Memory B cell (primary cell): ENCODE measurements at places on chromosomes 6 and 20.

DNA sequence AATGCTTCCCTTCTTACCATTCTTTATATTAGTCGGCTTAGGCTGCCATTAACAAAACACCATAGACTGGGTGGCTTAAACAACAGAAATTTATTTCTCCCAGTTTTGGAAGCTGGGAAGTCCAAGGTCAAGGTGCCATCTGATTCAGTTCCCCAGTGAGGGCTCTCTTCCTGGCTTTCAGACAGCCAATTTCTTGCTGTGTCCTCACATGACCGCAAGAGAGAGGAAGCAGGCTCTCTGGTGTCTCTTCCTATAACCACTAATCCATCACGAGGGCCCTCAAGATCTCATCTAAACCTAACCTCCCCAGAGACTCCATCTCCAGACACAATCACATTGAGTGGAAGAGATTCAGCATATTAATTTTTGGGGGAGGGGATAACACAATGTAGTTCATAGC lies 193.0 kb upstream of the SGK1 start:
- DNase-seq, result no peak

GRCh38 chr20:51926670-51927305 lies 124.5 kb upstream of the SALL4 start:
- DNase-seq, result no peak

GRCh38 chr6:168368066-168368820 lies 48.7 kb upstream of the DACT2 start:
- no peak for DNase-seq

DNA sequence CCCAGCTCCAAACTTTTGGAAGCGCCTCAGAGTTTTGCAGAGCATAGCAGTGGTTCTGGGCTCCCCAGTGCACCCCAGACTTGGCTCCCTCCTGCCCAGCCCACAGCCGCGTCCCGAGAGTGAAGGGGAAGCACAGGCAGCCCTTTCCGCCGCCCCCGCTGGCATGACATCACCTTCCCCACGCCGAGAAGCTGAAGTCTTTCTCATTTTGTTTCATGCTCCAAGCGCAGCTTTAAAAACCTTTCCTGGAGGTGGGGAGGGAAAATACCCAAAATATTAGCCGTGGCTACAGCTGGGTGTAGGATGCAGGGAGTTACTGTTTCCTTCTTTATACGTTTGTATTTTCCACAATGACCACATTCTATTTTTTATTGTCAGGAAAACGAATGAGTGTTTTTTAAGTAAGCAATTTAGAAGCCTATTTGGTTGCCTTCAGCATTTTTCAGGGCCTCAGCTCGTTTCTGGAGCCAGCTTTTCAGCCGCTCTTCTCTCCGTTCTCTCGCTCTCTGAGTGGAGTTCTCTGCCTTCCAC lies 72.9 kb downstream of the SNX5 start:
- DNase-seq, result peak; percentile 32

GRCh38 chr6:119348096-119348747 lies 1.3 kb downstream of the MAN1A1 start:
- peak; percentile 23 for DNase-seq

GRCh38 chr6:82954937-82955577 lies 110.6 kb downstream of the UBE3D start:
- DNase-seq, result no peak

DNA sequence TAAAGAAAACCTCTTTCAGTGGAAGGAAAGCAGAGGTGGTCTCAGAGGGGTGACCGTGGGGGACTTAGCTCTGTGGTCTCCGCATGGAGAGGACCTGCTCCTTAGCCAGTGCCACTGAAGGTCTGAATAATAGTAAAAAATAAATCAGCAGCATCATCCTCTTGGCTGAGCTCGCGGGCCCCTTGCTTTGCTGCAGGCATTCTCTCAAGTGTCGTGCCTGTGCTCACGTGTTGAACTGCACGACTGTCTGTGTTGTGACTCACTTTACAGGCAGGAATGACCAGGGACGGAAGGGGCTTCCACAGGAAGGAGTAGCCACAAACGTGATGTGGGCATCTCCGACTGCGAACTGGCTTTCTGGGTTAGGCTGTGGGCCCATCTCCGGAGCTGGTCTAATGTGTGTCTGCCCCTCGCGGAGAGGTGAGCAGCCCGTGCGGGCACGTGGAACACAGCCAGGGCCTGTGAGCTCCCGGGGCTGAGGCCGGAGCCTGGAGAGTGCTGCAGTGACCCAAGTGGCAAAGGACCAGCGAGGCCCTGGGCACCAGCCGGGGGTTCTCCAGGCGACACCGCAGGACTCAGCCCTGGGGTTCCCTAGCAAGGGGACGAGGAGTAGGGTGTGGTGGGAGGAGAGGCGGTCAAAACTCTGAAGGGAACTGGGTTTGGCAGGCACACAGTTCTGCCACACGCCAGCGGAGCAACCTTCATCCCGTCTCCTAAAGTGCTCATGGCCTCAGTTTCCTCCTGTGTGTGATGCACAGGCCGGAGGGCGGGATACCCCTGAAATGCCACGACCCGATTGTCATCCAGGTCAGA lies 89.2 kb downstream of the RAMACL start:
- no peak for DNase-seq

DNA sequence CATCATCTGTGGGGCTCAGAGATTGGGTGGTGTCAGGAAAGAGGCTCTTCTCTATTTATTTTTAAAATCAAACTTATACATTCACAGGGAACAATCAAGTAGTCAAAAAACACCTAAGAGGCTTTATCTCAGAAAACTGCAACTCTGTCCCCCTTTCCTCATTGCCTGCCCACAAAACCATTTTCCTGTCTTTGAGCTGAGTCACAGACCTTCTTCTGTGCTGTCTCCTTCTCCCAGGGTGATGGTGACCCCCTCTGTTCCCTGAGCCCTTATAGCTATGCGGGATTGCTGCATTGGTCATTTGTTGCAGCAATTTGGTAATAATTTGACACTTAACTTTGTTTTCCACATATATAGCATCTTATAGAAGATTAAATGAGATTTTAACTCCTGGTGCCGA lies 195.2 kb upstream of the PROKR2 start:
- no peak for DNase-seq

GRCh38 chr6:26660000-26660361 lies 435 bp upstream of the ZNF322 start:
- peak; percentile 29 for DNase-seq

GRCh38 chr20:2133318-2134183 lies 31.9 kb downstream of the STK35 start:
- DNase-seq, result no peak

DNA sequence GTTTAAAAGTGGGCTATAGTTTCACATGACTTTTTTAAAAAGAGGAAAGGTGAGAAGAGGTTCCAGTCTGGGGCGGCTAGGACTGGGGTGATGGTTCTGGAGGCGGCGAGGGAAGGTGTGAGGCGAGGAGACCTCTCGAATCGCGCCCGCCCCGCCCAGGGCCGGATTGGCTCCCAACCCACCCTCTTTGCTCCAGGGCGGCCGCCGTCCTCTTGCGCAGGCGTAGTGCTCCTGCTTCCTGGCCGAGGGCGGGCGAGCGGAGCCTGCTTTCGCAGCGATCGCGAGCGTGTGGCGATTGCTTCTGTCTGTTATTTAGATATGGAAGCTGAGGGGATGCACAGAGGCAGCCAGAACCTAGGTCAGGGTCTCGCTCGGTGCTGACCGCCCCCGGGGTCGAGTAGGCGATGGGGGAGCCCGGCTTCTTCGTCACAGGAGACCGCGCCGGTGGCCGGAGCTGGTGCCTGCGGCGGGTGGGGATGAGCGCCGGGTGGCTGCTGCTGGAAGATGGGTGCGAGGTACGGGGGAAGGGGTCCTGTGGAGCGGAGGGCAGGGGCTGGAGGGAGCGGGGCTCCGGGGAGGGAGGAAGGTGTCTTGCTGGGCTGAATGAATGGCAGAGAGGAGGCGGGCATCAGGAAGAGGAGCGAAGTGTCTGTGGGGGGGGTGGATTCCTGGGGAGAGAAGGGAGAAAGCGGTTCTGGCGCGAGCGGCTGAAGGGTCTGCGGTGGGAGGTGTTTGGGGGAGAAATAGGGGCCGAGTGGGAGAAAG lies at the start of gene RNF8:
Gene RNF8 (plus strand): TSS at position 223 of the 765 bp plus-strand sequence. CDS start 182 bp downstream, at position 405.
- DNase-seq, result peak; percentile 74

DNA sequence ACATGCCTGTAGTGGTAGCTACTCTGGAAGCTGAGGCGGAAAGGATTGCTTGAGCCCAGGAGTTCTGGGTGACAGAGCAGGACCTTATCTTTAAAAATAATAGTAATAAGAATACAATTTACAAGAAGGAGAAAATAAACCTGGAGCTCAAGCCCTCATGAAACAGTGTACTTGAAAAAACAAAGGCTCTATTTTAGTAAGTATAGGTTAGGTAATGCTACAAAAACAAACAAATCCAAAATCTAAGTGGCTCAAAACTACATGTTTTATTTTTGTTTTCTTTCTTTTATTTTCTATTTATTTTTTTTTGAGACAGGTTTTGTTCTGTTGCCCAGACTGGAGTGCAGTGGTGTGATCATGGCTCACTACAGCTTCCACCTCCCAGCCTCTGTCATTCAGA lies 57.6 kb upstream of the SLC23A2 start:
- DNase-seq, result no peak

GRCh38 chr20:63738687-63739129 lies 868 bp upstream of the SLC2A4RG start:
- no peak for DNase-seq

DNA sequence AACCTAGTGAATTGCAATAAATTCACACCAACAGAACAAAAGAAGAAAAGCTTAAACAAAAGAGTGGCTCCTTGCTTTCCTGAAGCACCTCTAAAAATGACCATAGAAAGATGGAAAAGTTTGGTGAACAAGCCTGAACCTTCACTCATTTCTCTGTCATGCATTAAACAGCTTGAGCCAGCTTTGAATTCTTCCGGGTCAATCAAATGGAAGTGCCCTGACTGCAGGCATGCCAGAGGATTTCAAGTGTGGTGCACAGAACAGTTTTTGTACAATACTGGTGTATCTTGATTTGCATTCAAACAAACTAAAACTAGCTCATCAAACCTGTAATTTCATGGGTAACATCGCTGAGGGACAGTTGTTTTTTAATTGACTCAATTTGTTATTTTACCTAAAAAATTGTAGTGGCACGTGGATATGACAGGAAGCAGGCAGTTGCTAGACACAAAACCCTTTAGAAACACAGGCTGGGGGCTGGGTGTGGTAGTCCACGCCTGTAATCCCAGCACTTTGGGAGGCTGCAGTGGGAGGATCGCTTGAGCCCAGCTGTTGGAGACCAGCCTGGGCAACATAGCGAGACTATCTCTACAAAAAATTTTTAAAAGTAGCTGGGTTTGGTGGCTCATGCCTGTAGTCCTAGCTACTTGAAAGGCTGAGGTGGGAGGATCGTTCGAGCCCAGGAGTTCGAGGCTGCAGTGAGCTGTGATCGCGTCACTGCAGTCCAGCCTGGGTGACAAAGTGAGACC lies 9.1 kb downstream of the CASS4 start:
- no peak for DNase-seq

- DNase-seq, result no peak
Observed at GRCh38 chr6:127725821-127726220, 148.8 kb downstream of the C6orf58 start.

GRCh38 chr20:39025883-39026282 lies 63.7 kb downstream of the DHX35 start:
- no peak for DNase-seq
